T-helper 2 cell treated with Interferon-gamma antibody and Interleukin-4, amounts not matched to agents 5 μg/mL and 100 μg/mL, for 36 hours (primary cell): ENCODE measurements at places on chromosomes 13 and 19.

DNA sequence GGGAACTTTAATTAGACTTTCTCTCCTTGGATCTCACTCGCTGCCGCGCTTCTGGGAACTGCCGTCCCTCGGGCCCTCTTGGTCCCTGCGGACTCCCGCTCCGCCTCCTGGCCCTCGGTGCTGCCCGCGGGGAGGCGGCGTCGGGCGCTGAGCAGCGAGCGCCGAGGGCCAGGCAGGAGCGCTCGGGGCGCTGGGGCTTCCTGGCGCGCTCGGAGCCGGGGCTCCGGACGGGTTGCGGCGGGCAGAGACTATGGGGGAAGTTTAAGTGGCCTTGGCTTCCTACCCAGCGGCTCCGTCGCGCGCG lies 704 bp downstream of the CHST8 start:
- DNase-seq = no peak

DNA sequence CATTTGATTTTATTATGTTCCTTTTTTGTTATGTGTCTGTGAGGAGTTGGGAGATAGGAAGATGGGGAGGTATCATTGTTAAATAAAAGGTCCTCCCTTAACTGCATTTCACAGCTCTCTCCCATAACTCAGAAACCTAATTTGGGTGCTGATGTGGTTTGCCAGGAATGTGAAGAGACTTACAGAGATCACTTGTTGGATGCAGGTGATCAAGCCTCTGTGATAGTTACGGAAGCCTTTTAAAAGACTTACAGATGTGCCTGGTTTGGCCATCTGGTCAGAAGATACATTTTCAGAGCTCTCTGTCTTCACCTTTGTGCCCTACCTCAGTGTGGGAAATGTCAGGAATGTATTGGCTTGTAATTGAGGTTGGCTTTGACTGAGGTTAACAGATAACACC lies 146.1 kb downstream of the STOML3 start:
- no peak for DNase-seq

DNA sequence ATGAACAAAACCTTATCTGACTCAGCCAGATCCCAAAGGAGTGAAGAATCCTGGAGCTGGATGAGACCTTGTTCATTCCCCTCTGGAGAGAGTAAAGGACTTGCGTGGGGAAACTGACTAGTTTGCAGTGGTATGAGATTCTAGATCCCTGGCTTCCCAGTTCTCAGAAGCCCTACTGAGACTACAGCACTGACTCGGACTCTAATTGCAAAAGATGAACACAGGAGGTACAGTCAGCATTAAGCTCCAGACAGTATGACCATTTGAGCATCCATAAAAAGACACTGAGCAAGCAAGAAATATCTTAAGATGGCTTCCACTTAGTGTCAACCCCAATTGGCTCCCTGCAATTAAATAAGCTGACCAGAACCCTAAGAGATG lies 6.8 kb downstream of the ZC3H4 start:
- DNase-seq = no peak

GRCh38 chr13:99356262-99357091 lies 49.3 kb upstream of the GPR183 start:
- DNase-seq = peak; percentile 77

DNA sequence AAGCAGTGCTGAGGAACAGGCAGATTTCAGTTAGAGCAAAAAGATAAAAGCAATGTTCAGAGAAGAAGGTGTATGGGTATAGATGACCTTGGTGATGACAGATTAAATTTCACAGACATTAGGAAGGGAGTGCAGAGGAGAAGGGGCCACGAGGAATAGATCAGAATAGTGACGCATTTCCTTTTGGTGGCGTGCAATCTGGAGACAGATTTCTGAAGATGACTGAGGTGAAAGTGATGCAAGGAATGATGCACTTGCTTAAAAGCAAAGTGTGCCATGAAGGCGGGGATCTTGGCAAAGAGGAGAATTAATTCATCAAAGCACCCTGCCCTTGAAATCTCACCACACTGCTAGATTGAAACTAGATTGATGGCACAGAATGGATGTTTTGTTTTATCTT lies 202.4 kb downstream of the ITGBL1 start:
- DNase-seq = no peak

DNA sequence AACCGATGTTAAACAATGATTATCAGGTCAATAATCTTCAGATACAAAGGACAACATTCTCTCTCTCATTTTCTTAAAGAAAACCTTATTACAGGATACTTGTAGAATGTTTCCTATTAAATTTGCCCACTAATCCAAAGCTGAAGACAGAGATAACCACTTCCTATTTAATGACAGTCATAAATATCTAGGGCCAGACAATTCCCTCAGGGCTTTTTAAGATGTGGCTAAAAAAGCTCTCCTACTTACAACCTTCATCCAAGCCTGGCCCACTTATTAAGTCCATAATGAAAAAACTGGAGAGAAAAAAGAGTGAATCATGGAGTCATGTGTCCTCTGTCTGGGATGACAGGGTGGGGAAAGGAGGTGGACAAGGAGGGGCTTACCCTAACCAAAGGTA lies 235.9 kb downstream of the KLF12 start:
- DNase-seq = no peak

- DNase-seq = no peak
These were observed 95.1 kb downstream of the ATP11A start for GRCh38 chr13:112784811-112785482.

DNA sequence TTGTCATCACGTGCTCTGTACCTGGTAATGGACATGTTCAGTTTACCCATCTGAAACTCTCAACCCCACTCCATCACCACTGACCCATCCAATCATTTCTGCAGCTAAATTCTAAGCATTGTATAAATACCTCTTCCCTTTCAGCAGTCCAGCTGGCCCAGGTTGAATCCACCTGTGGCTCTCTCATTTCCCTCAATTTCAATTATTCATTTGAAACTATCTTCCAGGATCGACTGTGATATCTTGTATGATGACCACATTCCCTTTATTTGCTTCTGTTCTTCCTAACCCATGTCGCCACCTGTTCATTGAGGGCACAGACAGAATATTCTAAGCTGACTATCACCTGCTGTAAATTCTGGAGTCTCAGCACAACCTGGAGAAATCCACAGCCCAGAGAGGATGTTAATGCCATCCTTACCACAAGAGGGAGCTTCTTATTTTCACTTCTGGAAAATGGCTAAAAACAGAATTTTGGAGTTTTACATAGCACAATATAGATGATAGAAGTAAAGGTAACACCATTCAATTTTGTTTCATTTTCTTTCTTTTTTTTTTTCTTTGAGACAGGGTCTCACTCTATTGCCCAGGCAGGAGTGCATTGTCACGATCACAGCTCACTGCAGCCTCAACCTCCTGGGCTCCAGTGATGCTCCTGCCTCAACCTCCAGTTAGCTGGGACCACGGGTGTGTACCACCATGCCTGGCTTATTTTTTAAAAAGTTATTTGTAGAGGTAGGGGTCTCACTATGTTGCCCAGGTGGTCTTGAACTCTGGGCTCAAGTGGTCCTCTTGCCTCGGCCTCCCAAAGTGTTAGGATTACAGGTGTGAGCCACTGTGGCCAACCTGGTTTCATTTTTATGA lies 38.6 kb downstream of the ZNF823 start:
- DNase-seq = no peak

GRCh38 chr13:22735011-22735995 lies 445.5 kb upstream of the SGCG start:
- DNase-seq = no peak
